ENCODE measurements at places on chromosomes 4 and X.

- peak; percentile 16 for DNase-seq
Measured at GRCh38 chr4:48093991-48094416, 40.0 kb downstream of the TXK start.

GRCh38 chr4:187390646-187391045 lies 604.9 kb upstream of the ZFP42 start:
- no peak for DNase-seq

DNA sequence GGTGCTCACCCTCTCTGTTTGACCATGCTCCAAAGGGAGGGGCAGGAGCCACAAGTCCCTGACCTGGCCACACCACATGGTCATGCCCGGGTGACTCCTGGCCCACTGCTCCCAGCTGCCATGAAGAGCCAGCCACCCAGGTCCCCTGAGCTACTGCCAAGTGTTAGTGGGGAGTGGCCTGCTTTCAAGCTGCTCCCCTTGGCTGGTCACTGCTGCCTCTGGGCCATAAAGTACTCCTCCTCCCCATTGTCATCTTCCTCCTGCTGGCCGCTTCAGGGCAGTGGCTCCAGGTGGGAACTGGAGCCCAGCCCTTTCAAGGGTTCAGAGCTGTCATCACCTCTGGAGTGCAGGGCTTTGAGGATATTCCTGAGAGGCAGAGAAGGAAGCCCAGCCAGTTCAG lies 27.3 kb upstream of the RBBP7 start:
- DNase-seq: no peak

- no peak for DNase-seq
Measured at GRCh38 chr4:36269101-36269500, 12.3 kb upstream of the DTHD1 start.

GRCh38 chr4:103100691-103101090 lies 1.1 kb upstream of the BDH2 start:
- DNase-seq: no peak

GRCh38 chr4:22473268-22473667 lies 42.6 kb downstream of the ADGRA3 start:
- peak; percentile 79 for DNase-seq

GRCh38 chr4:123802082-123802645 lies 405.6 kb downstream of the SPRY1 start:
- no peak for DNase-seq

DNA sequence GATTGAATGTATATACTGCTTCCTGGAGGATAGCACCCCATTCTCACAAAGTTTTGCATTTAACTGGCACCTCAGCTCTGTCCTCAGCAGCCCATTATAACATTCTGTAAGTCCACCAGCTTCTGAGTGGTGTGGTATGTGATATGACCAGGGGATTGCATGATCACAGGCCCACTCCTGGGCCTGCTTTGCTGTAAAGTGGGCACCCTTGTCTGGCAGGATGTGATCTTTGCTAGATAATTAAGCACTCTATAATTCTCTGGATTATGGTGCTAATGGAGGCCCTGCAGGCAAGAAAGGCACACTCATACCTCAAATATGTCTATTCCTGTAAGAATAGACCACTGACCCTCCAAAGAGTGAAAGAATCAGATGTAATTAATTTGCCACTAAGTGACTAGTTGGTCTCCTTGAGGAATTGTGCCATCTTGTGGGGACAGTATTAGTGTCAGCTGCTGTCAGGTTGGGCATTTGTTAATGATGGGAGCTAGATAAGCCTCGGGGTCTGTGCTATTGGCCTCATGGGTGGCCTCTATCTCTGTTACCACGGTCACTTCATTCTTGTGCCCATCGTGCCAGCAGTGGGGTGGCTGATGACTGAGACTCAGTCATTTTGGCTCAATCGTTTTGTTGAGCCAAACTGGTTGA lies 2.2 kb upstream of the CFI start:
- peak; percentile 62 for DNase-seq

GRCh38 chr4:161767116-161767515 lies 396.7 kb downstream of the FSTL5 start:
- DNase-seq: peak; percentile 92

- DNase-seq: no peak
Measured at GRCh38 chr4:114287079-114287696, 307.7 kb upstream of the ARSJ start.

DNA sequence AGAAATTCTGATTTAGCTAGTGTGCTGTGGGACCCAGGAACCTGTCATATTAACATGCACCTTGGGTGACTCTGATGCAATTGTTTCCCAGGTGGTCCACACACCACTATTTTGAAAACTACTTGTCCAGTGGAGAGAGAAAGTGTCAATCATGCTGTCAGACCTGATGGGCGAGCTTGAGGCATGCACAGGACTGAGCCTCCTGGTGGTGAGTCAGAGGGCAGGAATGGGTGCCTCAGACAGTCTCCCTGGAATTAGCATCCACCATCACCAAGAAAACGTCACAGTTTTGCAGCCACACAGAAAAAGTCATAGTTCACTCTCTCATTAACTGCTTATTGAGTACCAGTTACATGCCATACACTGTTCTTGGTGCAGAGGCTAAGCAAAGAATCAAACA lies 181.8 kb upstream of the MAOA start:
- no peak for DNase-seq

DNA sequence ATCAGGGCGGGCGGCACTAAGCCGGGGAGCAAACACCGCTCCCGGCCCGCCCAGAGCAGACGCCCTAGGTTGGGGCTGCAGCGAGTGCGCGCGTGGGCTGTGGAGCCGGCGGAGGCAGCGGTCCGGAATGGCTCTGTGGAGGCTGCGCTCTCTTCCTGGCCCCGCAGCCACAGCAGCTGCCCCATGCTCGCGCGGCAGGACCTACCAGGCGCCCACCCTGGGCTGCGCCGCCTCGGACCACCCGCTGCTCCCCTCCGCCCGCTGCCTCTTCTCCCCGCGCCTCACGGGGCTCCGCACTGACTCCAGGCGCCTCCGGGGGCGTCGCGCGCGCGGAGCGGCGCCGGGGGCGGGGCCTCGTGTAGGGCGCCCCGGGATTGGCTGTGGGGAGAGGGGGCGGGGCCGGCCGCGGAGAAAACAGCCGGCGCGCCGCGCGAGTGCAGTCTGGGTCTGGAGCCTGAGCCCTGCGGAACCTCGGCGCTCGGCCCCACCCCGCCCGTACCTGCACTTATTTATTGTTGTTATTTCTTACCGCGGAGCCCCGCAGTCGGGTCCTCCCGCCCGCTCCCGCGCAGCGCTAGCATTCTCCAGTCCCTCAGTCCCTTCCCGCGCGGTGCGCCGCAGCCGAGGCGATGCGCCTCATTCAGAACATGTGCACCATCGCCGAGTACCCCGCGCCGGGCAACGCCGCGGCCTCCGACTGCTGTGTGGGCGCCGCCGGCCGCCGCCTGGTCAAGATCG lies at the start of gene RASL11B:
TSS of gene RASL11B (plus strand) at position 439 of the 738 bp plus-strand sequence. CDS start at position 630, 191 bp downstream.
- peak; percentile 61 for DNase-seq

DNA sequence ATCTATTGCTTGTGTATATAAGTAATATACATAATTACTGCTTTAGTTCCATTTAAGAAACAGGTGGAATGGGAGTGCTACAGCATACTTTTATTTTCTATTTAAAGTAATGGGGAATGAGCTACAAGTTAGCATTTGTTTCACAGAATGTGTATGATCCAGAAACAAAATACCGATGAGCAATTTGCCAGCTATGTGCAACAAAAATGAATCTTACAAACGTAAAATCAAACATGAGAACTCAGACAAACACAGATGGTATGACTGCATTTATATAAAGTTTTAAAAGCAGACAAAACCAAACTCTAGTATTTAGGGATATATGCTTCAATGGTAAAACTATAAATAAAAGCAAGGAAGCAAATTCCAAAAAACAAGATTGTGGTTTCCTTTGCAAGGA lies 141.7 kb downstream of the PAPSS1 start:
- peak; percentile 27 for DNase-seq

- DNase-seq: peak; percentile 71
Measured at GRCh38 chrX:24117258-24117657, 32.3 kb upstream of the ZFX start.

GRCh38 chrX:43976205-43976604 lies 3.0 kb upstream of the NDP start:
- no peak for DNase-seq

DNA sequence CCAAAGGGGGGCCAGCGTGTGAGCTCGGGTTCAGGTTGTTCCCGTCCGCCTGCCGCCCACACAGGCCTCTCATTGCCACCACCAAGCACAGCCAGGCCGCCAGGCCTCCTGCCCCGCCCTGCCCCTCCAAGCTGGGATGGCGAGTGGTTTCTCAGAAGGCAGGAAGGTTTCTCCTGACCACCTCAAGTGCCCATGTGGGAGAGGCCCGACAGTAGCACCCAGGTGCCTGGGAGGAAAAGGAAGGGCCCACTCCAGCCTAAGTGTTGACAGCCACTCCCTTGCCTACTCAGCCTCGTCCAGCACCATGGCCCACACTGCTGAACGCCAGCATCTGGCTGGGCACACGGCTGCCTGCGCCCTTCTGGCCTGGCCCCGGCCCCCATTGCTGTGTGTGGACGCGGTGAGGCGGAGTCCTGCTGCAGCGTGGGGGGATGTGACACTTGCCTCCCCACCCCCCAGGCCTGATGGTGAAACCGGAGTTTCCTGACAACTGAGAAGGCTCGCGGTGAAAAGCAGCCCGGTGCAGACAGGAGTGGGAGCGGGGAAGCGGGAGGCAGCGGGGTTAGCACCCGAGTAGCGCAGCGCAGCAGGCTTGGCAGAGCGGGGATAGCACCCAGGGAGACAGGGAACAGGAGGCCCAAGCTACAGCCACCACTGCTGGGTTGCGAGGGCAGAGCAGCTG lies 19.2 kb downstream of the FLNA start:
- no peak for DNase-seq

DNA sequence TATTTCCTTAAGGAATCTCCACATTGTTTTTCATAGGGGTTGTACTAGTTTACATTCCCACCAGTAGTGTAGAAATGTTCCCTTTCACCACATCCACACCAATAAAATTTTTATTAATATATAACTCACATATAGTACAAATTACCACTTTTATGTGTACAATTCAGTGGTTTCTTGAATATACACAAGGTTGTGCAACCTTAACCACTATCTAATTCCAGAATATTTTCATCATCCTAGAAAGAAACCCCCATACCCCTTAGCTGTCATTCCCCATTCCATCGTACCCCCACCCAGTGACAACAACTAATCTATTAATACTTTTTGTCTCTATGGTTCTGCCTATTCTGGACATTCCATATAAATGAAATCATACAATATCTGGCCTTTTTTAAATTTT lies 108.3 kb upstream of the USP9X start:
- no peak for DNase-seq

DNA sequence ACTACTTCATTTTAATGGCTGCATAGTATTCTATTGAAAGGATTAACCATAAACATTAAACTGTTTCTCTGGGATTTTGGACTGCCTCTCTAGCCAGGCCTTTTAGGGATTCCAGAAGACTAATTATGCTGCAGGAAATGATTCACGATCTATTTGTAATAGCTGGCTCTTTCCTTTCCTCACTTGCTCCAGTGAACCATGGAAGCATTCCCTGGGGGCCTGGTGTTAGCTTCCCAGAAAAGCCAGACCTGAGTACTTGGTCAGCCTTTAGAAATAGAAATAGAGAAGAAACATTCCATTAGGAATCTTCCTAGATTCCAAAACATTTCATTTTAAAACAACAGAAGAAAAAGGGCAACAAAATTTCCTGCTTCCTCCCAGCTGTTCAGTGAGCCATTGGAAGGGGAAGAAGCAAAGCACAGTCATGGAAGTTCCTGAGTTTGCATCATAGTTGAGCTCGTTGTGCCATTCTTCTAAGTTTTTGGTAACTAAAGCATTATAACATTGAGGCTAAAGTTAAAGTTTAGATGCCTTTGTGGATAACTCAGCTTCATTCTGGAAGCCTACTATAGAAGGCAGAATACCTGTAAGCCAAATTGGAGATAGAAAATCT lies 83.5 kb downstream of the NPNT start:
- DNase-seq: peak; percentile 29

DNA sequence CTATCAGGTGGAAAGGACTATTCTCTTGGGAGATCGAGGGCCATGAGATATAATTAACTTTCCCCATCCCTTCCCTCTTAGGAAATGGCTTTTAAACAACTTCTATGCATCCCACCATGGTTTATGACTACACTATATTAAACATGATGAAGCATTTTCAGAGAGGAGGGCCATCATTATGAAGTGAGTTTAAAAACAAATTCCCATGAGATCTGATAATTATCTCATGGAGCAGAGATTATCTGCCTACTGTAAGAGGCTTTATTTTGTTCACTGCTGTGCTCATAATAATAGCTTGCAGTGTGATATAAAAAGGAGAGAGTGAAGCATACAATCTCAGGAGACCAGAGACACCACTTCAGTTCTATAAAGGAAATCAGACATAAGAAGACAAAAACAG lies 330.5 kb upstream of the ZFP42 start:
- DNase-seq: no peak

- DNase-seq: no peak
Measured at GRCh38 chr4:41132055-41132683, 82.2 kb downstream of the APBB2 start.

DNA sequence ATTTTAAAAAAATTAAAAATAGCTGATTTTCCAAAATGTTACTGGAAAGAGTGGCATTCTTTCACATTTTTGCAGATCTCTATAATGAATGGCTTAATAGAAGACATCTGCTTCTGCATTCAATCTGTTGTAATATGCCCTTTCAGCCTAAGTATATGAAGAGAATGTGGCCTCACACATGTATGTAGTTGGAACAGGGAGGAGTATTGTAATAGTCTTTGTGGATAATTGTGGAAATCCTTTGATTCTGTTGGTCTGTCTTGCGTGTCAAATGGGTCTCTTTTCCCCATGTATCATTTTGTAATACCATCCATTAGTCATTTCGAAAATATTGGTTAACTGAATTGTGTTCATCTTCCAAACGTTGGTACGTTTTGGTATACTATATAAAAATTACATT lies 11.6 kb downstream of the TXLNG start:
- no peak for DNase-seq

DNA sequence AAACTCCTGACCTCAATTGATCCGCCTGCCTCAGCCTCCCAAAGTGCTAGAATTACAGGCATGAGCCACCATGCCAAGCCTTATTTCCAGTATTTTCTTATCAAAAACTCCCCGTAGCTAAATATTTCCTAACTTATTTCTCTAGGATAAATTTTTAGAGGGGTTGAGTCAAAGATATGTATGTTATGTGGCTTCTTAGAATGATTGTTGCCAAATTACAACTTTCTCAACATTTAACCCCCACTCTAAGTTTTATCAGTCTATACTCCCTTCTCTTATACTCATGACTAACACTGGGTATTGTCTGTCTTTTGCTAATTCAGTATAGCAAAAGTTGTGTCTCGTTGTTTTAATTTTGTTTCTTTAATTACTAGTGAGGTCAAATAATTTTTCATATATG lies 187.7 kb upstream of the LNX1 start:
- DNase-seq: no peak
